ENCODE measurements at places on chromosomes 3 and 15. TPM values are rescaled to one million over a fixed set of nuclear protein-coding genes. Genes with fewer than 3 reads are reported as not detected.

GRCh38 chr3:184591789-184592188, 30.2 kb downstream of the EPHB3 start:
- DNase-seq: no peak

DNA sequence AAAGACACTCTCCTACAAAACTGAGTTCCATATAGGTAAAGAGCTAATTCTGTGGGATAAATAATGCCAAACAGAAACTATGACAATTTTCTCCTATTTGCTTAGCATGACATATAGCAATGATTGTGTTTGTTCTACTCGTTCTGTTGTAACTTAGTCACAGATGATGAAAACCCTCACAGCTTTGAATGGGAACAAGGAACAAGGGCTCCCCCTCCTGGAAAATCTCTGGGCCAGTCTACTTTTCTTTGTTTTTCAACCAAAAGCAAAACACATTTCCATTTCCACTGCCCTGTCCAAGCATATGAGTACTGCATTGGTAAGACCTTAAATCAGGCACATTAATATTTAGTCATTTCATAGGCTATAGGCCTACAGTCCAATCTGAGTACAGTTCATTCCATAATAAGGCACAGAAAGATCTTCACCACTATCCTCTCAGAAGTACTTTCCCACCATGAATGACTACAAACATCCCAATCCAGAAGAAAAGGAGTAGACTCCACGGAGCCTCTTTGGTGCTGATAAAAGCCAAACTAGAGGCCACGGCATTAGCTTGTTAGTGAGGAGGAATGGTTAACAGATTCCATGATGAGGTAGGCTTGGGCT, 67.1 kb downstream of the ATP8B4 start:
- DNase-seq: peak; percentile 76

- no peak for DNase-seq
Measured at GRCh38 chr3:168117059-168117458, 21.3 kb upstream of the GOLIM4 start.

DNA sequence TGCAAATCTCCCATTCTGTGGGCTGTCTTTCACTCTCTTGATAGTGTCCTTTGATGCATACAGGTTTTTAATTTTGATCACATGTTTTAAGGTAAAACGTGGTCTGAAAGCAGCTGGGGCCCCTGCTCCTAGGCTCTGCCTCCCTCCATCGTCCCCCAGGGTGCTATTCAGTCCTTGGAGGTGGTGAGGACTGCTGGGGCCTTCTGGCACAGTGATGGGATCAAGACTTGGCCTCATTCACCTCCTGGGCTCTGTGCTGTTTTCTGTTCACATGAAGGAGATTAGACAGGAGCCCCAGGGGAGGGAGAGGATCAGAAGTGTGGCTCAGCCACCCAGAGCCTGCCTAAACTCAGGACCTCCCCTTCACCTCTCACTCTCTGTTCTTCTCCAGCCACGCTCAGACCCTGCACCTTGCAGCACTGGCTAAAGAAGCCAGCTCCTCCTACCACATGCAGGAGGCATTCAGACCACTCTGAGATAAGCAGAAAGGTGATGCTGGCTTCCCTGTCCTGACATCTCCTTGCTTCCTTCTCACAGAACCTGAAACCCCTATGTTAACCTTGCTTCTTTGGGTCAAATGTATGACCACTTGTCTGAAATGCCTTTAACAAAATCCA, 43.9 kb downstream of the PAQR5 start:
- DNase-seq: no peak

GRCh38 chr3:120052225-120052624, 42.0 kb downstream of the GSK3B start:
- DNase-seq: no peak

PARP9 gene
- total RNA-seq: 41.0 TPM

GOLGA8S gene
- not detected for total RNA-seq
